Daoy (cell line): ENCODE measurements at places on chromosomes 2 and 18. TPM values are rescaled to one million over a fixed set of nuclear protein-coding genes. Genes with fewer than 3 reads are reported as not detected.

PLEK gene
- total RNA-seq = not detected in 2 replicates

SRD5A2 gene
- not detected in 2 replicates for total RNA-seq

ZBTB7C gene
- 0.21 and 0.29 TPM in 2 replicates for total RNA-seq

UGT1A7 gene
- total RNA-seq = 0.17 TPM in 1 of 2 replicates, not detected in the other

GRCh38 chr2:133968446-133968845 lies 285.4 kb upstream of the MGAT5 start:
- DNase-seq = no peak

DNA sequence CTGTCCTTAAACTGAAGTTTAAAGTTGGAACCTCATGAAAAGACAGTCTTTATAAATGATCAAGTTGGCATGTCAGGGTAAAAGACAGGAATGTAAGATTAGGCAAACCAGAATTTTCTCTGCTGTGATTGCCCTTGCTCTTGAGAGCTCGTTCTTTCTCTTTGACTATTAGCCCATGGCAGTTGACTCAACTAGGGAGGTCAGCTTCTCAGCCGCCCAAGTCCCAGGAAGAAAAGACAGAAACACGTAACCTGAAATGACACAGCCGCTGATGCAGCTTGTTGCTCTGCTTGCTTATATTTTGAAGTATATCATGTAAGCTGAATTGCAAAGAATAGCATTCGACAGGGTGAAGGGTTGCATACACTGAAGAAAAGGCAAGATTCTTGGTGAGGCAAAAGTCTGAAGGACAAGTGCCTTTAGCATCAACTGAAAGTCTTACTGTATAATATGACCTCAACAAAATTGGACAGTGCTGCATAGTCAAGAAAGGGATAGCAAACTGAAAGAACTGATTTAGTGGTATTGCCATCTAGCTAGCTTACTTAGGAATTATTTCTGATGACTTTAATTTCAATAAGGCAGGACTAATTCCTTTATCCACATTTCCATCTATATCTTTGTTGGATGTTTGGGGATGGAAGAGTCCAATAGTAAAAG lies 54.7 kb downstream of the ARHGAP15 start:
- DNase-seq = no peak

- peak; percentile 67 for DNase-seq
These were observed 24.9 kb upstream of the BZW1 start for GRCh38 chr2:200786826-200787225.

DNA sequence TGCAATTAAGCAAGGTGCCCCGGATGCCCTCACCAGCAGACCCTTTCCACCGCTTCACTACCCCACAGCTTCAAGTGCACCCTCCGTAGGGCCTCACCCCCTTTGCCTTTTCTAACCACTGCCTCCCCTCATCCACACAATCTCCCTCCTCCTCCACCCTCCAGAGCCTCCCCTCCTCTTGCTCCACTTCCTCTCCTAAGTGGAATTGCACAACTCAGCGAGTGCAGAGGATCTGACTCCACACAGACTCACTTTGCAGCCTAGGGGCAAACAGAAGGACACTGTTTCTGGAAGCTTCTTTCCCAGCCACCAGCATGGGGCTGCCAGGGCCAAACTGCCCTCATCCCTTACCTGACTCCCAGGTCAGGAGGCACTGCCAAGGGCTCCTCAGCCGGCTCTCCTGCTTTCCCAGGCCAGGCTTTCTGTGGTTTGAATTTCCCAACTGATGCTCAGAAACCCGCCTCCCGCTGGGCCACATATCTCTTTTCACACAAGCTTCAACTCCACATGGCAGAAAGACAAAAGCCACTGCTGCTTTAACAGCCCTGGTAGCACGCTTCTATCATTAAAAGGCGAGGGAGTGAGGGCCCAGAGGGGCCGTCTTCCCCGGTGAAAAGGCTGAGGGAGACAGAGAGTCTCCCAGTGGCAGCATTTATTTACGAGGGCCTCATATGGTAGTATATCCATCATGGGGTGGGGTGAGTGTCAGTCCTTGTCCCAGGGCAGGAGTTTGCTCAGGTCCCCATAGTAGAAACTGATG lies 74.7 kb upstream of the MGAT4A start:
- peak; percentile 64 for DNase-seq

DNA sequence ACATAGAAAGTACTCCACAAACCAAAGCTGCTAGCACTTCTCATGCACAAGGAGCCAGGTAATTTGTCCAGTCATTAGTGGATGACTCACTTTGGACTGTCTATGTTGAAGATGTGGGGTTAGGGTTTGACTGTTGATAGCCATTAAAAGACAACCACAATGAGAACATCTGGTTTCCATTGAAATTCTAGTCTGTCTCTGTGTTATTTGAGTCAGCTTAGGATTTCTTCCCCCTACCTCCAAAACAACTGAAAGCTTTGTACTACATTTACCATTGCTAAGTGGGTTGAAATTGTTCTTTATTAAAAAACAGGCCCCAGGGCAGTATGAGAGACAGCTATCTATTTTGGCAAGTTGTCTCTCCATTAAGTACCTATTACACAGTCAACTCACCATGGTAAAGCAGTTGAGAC lies 50.2 kb upstream of the ANKRD44 start:
- DNase-seq = peak; percentile 70

- no peak for DNase-seq
These were observed 148.2 kb upstream of the ITGA4 start for GRCh38 chr2:181308766-181309515.

GRCh38 chr2:47309952-47310800 lies 92.8 kb upstream of the MSH2 start:
- peak; percentile 50 for DNase-seq

DNA sequence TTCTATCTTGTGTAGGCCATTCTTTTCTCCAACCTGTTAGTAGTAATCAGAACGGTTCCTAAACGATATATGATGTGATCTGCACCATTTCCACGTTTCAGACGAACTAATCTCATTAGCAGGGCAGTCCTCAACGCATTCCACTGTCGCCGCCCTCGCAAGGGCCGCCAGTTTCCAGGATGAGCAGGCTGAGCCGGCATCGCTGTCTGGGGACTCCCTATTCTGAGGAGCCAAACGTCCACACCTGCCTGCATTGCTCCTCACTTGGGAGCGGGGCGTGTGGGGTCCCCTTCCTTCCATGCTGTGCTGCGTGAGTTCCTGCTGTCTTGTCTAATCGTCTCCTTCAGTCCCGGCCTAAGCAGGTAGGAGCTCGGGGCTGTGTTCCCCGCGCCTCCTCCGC lies 76.6 kb downstream of the PSMG2 start:
- no peak for DNase-seq

- DNase-seq = no peak
These were observed 5.0 kb downstream of the SH2D6 start for GRCh38 chr2:85423525-85423924.
